Activated CD4-positive, CD25-positive, alpha-beta regulatory T cell treated with anti-CD3 and anti-CD28 coated beads, Interleukin-2, amount 50 U/mL, for 72 hours (primary cell): ENCODE measurements at places on chromosomes 4 and X.
A peak's percentile ranks its signal among the peaks of the same experiment; 100 is the strongest.

GRCh38 chr4:113181289-113182007, 132.0 kb downstream of the ANK2 start:
- no peak for DNase-seq

GRCh38 chr4:112898357-112899141, 150.9 kb upstream of the ANK2 start:
- no peak for DNase-seq

GRCh38 chr4:141328560-141329173, 108.0 kb downstream of the ZNF330 start:
- no peak for DNase-seq

DNA sequence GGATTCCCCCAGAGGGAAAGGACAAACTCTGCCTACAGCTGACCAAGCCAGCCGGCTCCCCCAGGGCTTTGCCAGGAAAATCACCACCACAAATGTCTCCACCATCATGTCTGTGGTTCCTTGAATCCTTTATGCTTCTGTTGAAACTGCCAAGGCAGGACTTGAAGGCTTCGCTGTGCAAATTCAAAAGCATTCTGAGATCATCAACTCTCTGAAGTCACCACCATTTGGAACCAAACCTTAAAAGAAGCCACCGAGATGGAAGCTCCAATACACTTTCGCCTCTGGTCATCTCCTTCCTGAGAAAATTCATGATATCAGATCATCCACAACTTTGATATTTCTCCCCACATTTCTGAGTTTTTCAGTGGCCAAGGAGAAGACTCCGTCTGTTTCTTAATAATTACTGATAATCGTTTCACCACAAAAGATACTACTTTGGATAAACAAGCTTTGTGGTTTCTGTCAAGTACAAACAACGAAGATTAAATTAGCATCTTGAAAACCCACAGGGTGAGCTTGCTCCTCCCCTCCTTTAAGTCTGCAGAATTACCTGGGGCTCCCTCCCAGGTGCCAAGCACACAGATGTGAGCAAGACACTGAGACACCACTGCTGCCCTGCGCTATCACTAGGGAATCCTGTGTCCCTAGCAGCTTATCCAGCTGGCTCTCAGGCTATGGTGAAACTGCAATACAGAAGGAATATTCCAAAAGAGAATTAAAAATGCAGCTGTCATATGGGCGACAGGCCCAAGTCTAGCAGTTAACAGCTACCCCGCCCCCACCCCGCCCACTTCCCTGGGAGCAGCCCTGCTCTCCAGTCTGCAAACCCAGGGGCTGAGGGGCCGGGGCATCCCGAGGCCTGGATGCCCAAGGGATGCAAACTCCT, 125.0 kb upstream of the TBL1X start:
- DNase-seq: no peak

DNA sequence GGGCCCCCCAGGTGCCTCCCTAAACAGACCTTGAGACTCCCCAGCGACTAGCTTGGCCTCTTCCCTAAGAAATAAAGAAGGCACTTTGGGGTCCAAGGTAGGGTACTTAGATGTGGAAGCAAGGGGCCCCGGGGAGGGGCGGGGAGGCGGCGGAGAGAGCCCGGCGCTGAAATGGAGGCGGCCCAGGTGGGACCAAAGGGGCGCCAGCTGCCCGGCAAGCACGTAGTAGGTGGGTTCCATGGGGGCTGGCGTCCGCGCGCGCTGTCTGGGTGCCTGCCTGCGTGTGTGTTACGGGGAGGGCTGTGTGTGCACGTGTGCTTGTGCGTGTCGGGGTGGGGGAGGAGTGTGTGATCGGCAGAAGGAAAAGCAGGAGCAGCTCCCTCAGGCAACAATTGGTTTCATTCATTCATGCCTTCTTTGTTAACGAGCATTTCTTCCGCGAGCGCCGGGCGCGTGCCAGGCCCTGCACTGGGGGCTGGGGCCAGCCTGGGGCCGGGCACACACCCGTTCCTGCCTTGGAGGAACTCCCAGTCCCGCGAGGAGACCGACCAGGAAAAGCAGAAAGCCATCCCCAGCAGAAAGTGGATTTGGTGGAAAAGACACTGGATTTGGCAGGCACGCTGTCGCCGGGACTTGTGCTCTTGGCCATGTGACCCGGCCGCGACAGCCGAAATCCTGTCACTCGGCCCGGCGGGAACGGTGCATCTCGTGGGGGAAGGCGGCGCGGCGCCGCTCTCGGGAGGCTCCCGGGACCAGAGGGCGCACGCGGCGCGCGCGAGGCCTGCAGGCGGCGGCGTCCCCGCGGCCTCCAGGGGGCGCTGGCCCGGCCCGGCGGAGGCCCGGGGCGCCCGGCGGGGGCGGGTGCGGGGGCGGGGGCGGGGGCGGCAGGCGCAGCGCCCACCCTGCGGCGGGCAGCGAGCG, 3.3 kb upstream of the DUSP9 start:
- no peak for DNase-seq

DNA sequence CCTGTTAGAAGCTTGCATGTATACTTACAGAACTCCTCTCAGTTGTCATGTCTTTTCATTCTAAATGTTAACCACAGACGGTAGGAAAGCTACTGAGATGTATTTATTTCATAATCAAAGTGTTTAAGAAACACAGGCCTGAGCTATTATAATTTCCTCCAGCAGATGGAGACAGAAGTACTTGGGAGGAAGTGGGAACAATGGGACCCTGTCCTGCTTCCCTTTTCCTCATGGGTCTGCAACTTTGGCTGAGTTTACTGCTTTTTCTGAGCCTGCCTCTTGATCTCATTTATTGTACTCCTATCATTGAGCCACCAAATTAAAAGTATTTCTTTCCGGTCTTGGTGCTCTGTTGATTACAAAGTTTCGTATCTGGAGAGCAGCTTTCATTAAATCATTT, 67.7 kb upstream of the SPANXN2 start:
- no peak for DNase-seq

GRCh38 chr4:98652996-98653395, 5.4 kb downstream of the TSPAN5 start:
- no peak for DNase-seq

GRCh38 chr4:148376151-148376550, 66.1 kb downstream of the NR3C2 start:
- DNase-seq: no peak

- no peak for DNase-seq
These were observed 115.8 kb downstream of the THOC2 start for GRCh38 chrX:123617007-123617406.

GRCh38 chr4:125283707-125284279, 31.0 kb upstream of the FAT4 start:
- DNase-seq: no peak

DNA sequence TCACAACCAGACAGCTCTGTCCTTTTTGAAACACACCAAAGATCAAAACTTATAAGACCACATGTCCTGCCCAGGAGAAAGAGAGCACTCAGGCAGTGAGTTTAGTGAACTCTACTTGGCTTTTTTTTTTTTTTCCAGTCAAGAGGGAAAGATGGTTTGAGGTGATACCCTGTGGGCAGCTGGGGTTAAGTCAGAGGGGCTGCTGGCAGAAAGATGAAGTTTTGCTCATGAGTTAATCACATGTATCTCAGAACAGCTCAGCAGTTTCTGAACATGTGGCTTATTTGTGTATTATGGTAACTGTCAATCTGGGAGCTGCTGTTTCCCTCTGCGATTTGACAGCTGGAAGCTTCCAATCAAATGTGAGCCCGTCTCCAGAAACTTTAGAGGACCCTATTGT, 56.4 kb upstream of the MAP3K15 start:
- no peak for DNase-seq

DNA sequence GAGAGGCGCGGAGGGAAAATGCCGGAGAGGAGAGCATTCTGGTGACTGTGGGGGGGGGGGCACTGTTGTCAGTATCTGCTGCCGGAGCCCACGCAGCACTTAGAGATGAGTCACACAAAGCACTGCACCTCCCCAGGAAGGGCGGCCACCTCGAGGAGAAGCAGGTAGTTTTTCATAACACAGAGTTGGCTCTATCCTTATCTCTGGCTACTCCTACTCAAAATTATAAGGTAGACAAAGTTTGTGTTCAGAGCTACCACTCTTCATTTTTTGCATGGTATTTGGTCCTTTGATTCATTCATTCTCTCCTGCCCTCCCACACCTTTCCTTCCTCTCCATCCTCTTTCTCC, 76.2 kb upstream of the SCOC start:
- no peak for DNase-seq

- no peak for DNase-seq
These were observed 52.5 kb upstream of the ATXN3L start for GRCh38 chrX:13372203-13372980.

DNA sequence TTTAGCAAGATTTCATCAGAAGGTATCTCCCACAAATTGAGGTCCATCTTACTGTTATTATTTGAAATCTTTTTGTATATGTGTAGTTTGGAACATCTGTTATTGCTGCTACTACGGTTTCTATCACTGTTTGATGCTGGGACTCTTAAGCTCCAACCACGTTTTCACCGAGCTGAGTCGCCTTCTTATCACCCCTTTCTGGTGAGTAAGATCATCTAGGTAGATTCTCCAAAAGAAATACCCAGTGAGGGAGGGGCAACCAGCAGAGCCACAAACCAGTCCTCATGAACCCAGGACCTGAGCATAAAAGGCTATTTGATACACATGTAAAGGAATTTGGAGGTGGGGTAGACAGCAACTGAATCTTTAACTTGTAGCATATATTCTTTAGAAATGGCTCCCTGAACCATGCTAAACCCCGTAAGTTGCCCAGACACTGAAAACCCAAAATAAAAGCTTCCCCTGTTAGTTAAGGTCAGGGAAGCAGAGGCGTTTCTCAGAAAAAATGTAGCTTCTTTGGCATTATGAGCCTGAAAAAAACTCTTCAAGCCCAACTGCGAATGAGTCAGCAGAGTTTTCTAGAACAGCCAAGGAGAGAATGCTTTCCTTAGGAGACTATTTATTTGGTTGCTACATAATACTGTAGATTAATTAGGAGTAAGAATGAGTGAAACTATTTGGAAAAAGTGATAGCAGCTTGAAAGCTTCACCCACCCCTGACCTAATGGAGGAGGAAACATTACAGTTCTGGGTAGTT, 53.8 kb upstream of the ATXN3L start:
- DNase-seq: no peak

GRCh38 chrX:4850312-4850711, 1136.9 kb upstream of the PRKX start:
- DNase-seq: no peak

DNA sequence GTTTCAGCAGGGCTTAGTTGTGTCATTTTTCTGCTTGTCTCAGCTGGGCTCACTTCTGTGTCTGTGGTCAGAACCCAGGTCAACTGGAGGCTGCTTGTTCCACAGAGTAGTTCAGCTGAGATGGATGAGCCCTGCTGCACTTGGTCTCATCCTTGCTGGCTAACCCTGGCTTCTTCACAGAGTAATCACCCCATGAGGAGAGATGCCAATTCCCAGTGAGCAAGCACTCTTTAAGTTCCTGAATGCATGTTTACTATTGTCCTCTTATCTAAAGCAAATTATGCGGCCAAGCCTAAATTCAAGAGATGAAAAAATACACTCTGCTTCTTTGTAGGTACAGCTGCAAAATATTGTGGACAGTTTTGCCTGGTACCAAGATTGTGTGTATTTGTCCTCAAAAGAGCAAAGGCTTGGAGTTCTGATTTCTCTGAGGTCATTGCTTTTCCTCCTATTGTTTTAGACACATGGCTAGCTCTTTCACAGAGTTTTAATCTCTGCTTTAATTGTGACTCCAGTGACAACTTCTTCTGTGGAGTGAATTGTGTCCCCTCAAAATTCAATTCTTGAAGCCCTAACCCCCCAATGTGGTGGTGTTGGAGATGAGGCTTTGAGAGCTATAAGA, 236.6 kb upstream of the ANKRD50 start:
- no peak for DNase-seq

GRCh38 chrX:20320461-20321159, 53.9 kb upstream of the RPS6KA3 start:
- DNase-seq: no peak

GRCh38 chr4:89070041-89070440, 13.1 kb upstream of the FAM13A start:
- no peak for DNase-seq

DNA sequence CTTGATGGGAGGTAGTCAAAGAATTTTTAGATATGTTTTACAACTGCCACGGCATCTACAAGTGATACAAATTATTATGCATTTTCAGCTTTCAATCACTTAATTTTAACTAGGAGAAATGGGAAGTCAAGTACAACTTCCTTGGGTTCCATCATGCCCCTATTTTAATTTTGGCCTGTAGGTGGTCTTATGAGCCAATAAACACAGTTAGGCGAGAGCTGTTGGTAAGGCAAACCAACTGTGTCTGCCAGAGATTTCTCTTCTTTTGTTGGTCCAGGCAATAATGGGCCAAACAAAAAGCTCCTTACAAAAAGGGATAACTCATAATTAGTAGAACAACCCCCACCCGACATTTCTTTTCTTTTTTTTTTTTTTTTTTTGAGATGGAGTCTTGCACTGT, 63.3 kb upstream of the ARX start:
- no peak for DNase-seq

DNA sequence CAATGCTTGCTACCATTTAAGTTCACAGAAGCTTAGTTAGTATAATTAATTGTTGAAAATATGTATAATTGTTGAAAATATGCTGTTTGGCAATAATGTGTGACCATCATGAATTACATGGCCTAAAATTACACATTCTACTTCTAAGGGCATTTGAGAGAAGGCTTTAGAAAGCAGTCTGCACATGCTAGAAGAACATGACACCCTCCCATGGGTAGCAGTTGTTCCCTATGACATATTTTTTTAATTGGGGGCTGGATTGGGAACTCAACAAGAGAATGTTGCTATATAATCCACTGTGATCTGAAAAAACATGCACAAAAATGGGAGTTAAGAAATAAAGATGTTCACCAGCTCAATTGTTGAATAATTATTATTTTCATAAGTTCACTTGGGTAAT, 331.4 kb downstream of the ARHGAP24 start:
- DNase-seq: no peak

- no peak for DNase-seq
These were observed 34.1 kb downstream of the DCHS2 start for GRCh38 chr4:154457471-154457870.

GRCh38 chrX:20063716-20064351, 52.9 kb downstream of the MAP7D2 start:
- no peak for DNase-seq

- peak; percentile 75 for DNase-seq
These were observed at the start of gene MTMR8 for GRCh38 chrX:64394874-64395567. Gene MTMR8, minus strand, starts transcription at chrX:64395452. Its CDS starts 89 bp downstream, at chrX:64395363.

DNA sequence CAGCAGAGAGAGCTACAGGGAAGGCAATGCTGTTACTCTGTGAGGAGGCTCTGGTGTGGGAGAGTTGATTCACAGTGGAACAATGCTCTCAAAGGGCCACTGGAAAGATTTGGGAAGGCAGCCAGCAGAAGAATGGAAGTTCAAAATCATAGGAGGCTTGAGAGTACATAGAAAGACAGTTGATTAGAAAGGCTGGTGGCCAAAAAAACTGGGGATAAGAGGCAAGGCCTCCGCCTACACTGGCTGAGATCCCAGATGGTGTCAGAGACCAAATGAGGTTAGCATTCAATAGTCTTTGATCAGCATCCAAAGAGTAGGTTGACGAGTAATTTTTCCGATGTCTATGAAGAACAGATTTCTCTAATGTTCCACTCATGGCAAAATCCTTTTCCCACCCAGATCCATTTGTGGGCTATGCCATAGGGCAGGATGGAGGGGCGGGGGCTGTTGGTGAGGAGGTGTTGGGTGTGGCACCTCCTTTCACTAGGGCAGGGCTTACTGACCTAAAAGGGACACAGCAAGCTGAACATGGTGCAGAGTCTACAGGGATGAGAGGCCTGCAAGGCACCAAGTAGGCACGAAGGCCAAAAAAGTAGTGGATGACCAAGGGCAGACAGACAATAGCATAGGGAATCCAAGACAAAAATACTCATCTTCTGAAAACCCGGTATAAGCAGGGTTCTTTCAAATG, 15.1 kb downstream of the TEC start:
- DNase-seq: no peak

GRCh38 chrX:53031380-53031779, 17.2 kb upstream of the GPR173 start:
- no peak for DNase-seq
